CD4-positive, alpha-beta T cell treated with Interleukin-6 for 4 hours (primary cell): ENCODE measurements at places on chromosomes 11 and 22.

DNA sequence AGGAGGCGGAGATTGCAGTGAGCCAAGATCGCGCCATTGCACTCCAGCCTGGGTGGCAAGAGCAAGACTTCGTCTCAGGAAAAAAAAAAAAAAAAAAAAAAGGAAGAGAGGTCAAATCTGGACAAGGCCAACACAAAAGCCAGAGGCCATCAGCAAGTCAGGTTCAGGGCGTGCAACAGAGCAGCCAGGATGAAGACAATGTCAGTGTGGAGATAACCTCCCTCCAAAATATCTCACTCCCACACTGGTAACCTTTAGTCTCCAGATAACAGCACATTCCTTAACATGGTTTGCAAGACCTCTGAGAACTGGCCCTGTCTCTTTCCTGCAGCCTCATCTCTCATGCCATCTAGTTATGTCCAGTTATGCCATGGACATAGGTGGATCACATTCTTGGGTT lies 4.7 kb downstream of the CSNK2A3 start:
- DNase-seq = no peak

DNA sequence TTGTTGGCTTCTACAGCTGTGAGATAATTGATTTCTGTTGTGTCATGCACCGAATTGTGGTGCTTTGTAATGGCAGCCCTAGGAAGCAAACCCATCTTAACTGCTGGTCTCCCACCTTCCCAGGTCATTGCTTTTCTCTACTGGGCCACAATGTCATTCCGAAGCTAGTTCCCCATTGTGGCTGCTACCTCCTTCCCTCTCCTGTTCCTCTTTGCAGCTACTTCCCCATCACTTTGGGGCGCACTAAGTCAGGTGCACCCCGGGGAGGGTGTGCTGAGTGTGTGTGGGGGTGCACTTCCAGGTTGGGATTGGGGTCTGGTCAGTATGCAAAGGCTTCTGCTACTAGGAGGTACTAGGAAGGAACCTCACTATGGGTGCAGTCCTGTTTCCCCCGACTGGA lies 109.3 kb downstream of the ST3GAL4 start:
- no peak for DNase-seq

- DNase-seq = peak; percentile 96
These were observed at the start of gene TUT1 for GRCh38 chr11:62591448-62592145. TUT1 (minus strand) TSS chr11:62591523; CDS start chr11:62591485, 38 bp downstream.

- no peak for DNase-seq
These were observed 23.2 kb downstream of the TAF1D start for GRCh38 chr11:93718057-93718563.

GRCh38 chr11:69365558-69365957 lies 71.6 kb downstream of the MYEOV start:
- DNase-seq = no peak

GRCh38 chr22:35766654-35767580 lies 49.2 kb downstream of the APOL5 start:
- DNase-seq = no peak

DNA sequence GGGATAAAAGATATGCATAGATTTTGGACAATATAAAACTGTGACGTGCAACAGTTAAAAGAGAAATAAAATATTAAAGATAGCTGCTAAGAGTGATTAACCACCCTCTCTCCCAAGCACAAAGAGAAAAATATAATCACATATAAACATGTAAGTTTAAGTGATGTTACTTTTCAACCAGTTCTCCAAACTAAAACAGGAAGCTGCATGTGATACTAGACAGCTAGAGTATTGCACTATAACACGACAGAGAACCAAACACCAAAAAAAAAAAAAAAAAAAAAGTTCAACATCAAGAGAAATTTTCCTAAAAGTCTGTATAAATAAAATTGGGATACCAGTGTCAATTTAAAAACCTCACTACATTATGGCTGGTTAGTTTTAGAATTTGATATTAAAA lies 79.1 kb downstream of the PICALM start:
- no peak for DNase-seq

DNA sequence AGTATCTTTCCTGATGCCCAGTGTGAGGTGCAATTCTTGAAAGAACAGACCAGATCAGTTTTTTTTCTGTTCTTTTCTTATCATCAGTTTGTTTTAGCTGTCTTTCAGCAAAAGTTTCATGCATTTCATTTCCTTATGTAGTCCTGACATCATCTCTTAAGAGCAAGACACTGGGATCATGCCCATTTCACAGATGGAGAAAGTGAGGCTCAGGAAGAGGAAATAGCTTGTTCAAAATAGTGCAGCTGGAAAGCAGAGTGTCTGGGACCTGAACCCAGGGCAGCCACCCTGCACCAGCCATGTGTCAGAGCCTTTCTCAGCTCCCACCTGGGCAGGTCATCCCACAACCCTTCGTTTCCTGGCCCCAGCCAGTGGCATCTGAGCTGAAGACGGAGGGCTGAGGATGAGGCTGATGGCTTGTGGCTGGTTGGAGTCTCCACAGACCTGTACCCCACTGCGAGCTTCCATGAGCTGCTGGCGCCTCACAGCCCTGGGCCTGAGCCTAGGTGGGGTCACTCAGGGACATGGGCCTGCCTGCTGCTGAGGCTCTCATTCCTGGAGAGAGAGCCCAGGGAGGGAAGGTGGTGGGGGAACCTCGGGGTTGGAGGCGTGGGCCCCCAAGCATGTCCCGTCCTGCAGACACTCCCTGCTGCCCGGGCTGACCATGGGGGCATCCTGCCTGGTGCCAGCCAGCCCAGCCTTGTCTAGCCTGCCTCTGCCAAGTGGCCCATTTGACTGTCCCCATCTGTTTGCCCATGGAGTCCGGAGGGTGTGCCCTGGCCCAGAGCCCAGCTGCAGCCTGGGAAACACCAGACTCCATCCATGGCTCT lies 61.8 kb downstream of the SMIM38 start:
- no peak for DNase-seq

- DNase-seq = peak; percentile 56
These were observed 83.6 kb upstream of the CRTAM start for GRCh38 chr11:122754553-122755322.

DNA sequence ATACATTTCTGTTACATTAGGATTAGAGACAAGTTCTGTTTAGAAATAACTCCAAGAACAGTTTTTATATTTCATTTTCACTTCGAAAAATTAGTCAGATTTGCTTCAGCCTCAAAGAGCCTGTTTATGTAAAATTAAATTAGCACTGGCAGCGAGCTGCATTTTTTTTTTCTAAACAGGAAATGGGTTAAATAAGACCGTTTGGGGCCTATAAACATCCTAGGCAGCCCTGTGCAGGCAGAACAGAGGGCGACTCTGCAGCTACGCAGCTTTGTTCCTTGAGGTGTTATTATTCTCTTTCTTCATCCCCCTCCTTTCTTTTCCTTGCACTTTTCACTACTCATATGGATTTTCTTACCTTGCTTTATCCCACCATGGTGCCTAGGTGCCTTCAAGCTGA lies 48.7 kb downstream of the CWC15 start:
- peak; percentile 37 for DNase-seq

GRCh38 chr11:20626279-20626678 lies 26.9 kb downstream of the SLC6A5 start:
- DNase-seq = no peak

DNA sequence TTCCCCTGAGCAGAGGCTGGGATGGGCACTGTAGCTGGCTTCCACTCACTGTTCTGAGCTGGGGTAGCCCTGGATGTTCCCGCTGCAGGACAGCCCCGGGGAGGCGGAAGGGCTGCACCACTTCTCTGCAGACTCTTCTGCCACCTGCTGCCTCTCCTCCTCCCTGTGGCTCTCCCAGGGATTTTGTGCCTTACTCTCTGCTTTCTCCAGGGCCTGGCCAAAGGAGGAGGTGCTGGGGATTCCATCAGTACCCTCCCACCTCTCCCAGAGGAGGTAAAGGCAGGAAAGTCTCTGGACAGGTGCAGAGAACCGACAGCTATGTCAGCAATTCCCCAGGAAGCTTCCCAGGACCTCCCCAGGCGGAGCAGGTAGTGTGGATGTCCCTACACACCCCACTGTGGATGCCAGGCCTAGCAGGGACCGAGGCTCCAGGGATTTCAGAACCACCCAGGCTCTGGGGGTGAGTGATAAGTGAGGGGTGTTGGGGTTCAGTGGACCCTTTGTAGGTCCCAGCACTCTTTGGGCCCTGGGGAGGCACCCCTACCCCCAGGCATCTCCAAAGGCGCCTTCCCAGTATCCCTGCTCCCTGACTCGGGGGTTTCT lies 11.3 kb downstream of the DUSP8 start:
- no peak for DNase-seq

GRCh38 chr22:17116572-17117330 lies 4.4 kb downstream of the TMEM121B start:
- no peak for DNase-seq

GRCh38 chr11:20138707-20139106 lies 21.6 kb downstream of the DBX1 start:
- DNase-seq = no peak

- DNase-seq = no peak
These were observed 40.3 kb downstream of the IRAG1 start for GRCh38 chr11:10653261-10653660.

DNA sequence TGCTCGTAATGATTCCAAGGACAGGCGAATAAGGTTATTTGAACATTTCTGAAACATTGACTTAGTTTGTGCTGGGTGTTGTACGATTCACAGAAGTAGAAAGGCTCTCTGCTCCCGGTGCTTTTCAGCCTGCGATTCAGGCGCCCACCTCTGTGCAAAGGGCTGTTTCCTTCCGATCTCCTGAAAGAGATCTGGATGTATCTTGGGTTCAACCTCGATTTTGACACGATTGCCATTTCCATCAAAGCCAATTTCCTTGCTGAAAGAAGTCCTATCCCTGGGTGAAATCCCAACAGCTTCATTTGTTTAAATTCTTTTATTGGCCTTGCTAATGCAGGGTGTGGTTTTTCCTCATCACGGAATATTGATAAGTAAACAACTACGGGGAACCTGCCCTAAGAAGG lies 1.1 kb upstream of the ZC3H12C start:
- DNase-seq = no peak

GRCh38 chr11:15473954-15474837 lies 359.5 kb downstream of the INSC start:
- DNase-seq = no peak

- no peak for DNase-seq
These were observed 206.5 kb upstream of the PDGFD start for GRCh38 chr11:104370478-104370877.

- no peak for DNase-seq
These were observed 7.7 kb upstream of the GLYATL1B start for GRCh38 chr11:59078435-59078834.

DNA sequence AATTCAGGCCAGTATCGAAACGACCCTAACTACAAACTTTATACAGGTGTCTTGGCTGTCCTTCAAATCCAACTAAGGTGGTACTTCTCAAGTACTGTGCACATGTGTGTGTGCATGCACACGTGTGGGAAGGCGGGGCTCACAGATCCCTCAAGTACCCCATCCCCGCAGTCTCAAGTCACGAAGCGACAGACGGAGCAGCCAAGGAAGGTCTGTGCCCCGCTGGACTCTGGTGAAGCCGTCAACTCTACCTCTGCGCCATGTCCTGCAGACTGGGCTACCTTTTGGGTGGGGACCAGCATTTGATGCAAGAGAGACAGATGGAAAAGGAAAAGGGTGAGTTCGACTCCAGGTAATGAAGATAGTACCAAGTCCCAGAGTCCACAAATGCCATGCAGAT lies 169.0 kb downstream of the CRYBB2 start:
- DNase-seq = no peak

- no peak for DNase-seq
These were observed 165.1 kb downstream of the DBX1 start for GRCh38 chr11:19995145-19995544.

- DNase-seq = no peak
These were observed 315.0 kb downstream of the JRKL start for GRCh38 chr11:96704847-96705246.

GRCh38 chr11:105202844-105203548 lies 63.4 kb upstream of the CARD18 start:
- DNase-seq = no peak

DNA sequence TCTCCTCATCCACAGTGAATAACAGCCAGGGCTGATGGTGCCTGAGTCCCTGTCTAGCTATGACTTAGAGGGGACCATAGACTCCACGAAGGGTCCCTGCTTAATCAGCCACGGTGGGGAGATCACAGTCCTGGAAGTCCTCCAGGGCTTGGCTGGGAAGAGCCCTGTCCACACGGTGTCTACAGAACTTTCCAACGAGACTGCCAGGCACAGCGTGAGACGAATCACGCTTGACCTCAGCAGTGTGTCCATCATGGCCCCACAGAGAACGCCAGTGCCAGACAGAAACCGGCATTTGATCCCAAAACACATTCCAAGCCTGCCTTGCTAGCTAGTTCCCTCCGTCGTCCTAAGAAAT lies 143.4 kb downstream of the CRYBB2 start:
- DNase-seq = no peak

DNA sequence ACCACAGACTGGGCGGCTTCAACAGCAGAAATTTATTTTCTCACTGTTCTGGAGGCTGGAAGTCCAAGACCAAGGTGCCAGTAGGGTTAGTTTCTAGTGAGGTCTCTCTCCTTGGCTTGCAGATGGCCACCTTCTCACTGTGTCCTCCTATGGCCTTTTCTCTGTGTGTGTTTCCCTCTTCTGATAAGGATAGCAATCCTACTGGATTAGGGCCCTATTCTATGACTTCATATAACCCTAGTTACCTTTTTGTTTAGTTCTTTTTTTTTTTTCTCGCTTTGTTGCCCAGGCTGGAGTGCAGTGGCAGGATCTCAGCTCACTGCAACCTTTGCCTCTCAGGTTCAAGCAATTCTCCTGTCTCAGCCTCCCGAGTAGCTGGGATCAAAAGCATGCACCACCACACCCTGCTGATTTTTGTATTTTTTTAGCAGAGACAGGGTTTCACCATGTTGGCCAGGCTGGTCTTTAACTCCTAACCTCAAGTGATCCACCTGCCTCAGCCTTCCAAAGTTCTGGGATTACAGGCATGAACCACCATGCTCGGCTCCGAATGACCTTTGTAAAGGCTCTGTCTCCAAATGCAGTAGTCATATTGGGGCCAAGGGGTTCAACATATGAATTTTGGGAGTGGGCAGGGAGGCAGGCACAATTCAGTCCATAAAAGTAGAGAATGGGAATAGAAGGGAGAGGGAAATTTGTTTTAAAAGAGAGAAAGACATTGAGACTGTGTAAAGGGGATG lies 25.5 kb upstream of the NNMT start:
- DNase-seq = no peak

- DNase-seq = no peak
These were observed 119.6 kb downstream of the NAV2 start for GRCh38 chr11:19832086-19832750.

GRCh38 chr22:39343259-39344045 lies 6.3 kb upstream of the SYNGR1 start:
- DNase-seq = peak; percentile 67

DNA sequence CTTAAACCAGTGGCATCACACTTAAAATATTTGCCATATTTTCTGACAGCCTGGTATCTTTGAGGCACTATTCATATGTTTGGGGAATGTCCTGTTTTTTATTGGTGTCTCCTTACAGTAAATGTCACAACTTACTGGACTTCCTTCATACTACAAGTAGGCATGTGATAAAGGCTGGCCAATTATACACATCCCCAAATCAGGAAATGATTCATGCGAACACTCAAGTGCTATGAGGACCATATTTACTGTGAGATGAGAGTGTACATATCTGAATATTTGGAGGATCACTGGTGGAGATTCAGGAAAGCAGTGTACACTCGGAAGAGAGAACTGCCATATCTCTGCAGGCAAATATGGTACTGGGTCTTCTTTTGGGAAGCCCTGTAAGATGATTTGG lies 913.8 kb upstream of the CHORDC1 start:
- DNase-seq = no peak

- DNase-seq = no peak
These were observed 51.5 kb downstream of the PIK3C2A start for GRCh38 chr11:17156283-17156682.
